ENCODE measurements at places on chromosomes 16 and 17.
A peak's percentile ranks its signal among the peaks of the same experiment; 100 is the strongest.

- no peak for DNase-seq
Observed at GRCh38 chr17:4174556-4174955, 31.6 kb downstream of the CYB5D2 start.

- no peak for DNase-seq
Observed at GRCh38 chr17:27511168-27511883, 55.1 kb downstream of the KSR1 start.

GRCh38 chr16:711548-712320 lies 3.2 kb upstream of the METRN start:
- peak; percentile 45 for DNase-seq

GRCh38 chr16:76176153-76176552 lies 101.0 kb upstream of the CNTNAP4 start:
- DNase-seq: no peak

DNA sequence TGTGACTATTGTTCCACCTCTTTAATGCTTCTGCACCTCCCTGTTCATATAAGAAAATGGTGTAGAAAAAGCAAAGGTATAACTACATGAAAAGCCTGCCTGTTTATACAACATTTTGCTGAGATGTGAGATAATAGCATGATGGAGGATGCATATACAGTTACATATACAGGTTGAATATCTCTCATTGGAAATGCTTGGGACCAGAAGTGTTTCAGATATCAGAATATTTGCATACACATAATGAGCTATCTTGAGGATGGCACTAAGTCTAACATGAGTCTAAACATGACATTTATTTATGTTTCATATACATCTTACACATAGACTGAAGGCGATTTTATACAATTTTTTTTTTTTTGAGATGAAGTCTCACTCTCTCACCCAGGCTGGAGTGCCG lies 5.7 kb upstream of the WSB1 start:
- no peak for DNase-seq

GRCh38 chr16:83238949-83239691 lies 568.7 kb upstream of the HSBP1 start:
- no peak for DNase-seq

Measured in SW 1271 (cell line).